ENCODE measurements at places on chromosomes 13 and 19.

DNA sequence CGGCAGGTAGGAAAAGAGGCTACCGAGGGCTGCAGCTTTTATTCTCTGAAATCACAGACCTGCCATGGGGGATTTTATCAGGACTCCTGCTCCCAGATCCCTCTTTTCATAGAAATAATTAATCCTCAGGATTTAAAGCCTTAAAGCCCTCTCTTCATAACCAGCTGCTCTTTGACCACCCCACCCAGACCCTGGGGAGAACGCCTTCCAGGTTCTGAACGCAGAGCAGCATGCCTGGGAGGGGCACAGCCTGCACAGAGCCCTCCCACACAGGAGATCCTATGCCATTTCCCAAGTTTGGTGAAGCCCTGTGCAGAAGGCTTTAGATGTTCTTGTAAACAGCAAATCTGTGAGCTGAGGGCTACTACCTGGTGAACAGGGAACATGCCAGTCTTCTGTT is 91.1 kb downstream of the STOML3 start:
- no peak for DNase-seq

- DNase-seq = no peak
Measured at GRCh38 chr13:40233731-40234195, 432.7 kb downstream of the FOXO1 start.

DNA sequence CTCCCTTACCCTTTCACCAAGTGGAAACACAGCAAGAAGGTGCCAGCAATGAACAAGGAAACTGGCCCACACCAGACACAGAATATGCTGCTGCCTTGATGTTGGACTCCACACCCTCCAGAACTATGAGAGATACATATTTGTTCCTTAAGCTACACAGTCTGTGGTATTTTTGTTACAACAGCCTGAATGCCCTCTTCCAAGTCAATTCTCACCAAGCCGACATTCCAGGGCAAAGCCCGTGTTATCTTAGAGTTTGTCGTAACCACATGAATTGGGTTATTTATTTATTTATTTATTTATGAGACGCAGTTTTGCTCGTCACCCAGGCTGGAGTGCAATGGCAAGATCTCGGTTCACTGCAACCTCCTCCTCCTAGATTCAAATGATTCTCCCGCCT is 14.9 kb downstream of the FGF21 start:
- DNase-seq = no peak

- DNase-seq = no peak
Measured at GRCh38 chr13:26784704-26785639, 24.4 kb upstream of the GPR12 start.

- DNase-seq = no peak
Measured at GRCh38 chr13:24273926-24274325, 35.5 kb upstream of the C1QTNF9 start.

DNA sequence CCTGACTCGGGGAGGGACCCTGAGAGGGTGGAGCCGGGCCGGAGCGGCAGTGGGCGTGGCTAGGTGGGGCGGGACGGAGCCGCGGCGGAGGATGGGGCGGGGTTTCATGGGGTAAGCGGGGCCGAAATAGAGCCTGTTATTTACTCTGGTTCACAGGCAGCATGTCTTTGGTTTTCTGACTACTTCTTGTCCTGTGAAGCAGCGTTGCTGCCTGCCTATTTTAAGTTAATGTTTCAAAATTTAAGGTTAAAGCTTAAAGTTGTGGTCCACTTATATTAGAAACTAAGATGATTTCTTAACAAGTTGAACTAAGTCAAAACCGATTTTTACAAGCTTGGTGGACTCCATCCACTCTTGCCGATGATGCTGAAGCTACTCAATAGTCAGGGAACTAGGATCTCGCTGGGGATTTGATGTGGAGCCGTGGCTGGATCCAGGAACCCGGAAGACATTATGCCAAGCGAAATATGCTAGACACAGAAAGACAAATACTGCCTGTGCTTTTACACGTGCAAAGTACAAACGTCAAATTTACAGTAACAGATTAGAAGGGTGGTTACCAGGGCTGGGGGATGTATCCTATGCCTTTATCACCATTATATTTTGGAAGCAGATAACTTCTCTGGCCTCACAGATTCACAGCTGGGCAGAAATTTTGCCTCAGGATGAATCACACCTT is 433 bp upstream of the ZNF616 start:
- no peak for DNase-seq
